Fibroblast of lung (primary cell): ENCODE measurements at places on chromosomes 6 and 20.

- DNase-seq = peak; percentile 97
Observed at GRCh38 chr20:39897058-39897457, 792.0 kb downstream of the MAFB start.

- peak; percentile 32 for DNase-seq
Observed at GRCh38 chr6:87832025-87832825, 130.2 kb upstream of the AKIRIN2 start.

GRCh38 chr6:95847061-95847460 is 168.7 kb upstream of the FUT9 start:
- no peak for DNase-seq

- no peak for DNase-seq
Observed at GRCh38 chr20:42690842-42691437, 498.8 kb downstream of the PTPRT start.

DNA sequence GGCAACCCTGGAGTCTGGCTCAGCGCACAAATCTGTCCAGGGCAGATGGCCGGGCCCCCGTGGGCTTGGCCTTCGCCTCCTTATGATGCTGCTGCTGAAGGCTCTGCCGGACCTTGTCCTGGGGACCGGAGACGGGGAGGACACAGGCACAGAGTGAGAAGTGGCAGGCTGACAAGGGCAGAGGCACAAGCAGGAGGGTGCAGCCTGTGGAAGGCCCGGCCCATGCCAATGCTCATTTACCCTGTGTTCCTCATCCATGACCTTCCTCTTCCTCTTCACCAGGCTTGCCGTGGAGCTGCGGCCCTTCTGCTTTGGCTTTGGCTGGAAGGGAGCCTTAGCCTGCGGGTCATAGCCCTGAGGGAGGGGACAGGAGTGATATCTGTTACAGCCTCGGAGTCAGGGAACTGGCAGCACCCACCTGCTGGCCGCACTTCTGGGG is 2.4 kb downstream of the B3GALT4 start:
- no peak for DNase-seq

GRCh38 chr6:149400050-149400449 is at the start of gene SUMO4:
SUMO4 (plus strand) TSS chr6:149400262; CDS start chr6:149400392, 130 bp downstream.
- DNase-seq = no peak
